Activated CD8-positive, alpha-beta memory T cell treated with anti-CD3 and anti-CD28 coated beads for 48 hours (primary cell): ENCODE measurements at places on chromosomes 1 and 21.

GRCh38 chr1:15028616-15029015, 124.9 kb upstream of the TMEM51 start:
- no peak for DNase-seq

- DNase-seq, result no peak
Observed at GRCh38 chr1:113207019-113207418, 134.0 kb downstream of the LRIG2 start.

GRCh38 chr1:161820914-161821313, 54.8 kb downstream of the ATF6 start:
- DNase-seq, result no peak

DNA sequence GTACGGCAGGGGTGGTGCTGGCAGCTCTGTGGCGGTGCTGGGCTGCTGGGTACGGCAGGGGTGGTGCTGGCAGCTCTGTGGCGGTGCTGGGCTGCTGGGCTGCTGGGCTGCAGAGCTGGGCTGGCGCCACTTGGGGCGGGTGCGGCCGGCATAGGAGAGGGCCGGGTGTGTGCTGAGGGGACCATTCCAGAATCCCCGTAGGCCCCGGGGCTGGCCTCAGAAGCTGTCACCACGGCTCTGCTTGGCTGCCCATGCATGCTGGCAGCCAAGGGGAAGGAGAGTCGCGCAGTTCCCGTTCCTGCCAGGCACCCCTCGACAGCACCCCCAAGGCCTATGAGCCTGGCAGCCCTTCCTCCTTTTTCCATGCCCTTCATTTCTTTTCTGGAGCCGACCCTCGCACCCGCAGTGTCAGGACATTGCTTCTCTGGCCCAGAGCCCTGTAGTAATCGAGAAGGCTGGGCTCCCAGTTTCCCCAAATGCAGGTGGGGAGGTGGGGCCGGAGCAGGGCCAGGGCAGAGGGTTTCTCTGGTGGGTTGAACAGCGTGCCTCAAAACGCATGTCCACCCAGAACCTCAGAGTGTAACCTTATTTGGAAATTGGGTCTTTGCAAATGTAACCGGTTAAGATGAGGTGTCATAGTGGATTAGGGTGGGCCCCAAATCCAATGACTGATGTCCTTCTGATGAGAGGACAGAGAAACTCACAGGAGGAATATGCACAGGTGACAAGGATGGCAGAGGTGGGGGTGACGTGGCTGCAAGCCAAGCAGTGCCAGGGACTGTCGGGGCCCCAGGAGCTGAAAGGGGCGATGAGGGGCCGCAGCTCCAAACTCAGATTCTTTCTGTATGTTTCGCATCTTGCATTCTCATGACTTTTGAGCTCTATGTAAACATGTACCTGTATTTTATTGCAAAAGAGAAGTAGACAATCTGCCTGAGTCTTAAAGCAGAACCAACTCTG, 71.0 kb upstream of the ACTRT2 start:
- DNase-seq, result no peak

DNA sequence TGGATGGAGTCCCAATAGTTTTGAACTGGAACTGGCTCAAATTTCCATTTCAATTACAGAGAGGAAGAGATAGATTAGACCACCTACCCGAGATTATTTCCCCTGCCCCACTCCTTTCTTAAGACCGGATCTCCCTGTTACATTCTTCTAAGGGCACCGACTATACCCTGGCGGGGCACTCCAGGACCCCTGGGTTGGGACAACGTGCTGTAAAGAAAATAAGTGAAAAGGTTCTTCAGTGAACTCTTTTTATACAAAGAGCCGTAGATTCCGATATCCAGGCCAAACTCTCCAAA, 6.7 kb downstream of the NR5A2 start:
- no peak for DNase-seq

DNA sequence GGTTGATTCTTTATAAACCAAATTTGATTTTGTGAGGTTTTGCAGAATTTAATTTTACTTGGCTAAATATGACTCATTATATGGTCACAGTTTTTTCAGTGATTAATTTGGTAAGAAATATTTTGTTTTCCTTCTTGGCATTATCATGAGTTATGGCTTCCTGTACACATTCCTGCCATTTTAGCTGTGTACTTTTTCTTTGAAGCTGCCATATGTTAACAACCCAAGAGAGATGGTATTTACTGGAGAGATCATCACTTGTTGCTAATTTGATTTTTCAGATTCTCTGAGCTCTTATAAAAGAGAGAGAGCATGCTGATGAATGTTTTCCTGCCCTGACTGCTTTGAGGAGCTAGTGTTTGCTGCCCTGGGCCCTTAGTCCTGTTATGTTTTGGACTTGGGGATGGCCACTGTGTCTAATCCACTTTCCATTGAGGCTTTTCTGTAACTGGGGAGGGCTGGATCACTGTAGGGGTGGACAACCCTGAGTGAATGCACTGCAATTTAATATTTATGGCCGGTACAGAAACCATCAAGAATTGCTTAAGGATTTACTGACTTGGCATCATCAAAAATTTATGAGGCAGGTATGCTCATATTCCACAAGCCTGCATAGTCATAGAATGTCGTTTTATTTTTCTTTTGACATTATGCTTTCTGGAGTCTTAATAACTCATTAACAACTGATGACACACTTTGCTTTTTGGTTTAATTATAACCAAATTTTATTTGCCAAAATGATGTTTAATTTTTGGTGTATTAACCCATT, 200.9 kb downstream of the DISC1 start:
- DNase-seq, result no peak

GRCh38 chr21:44498280-44499210, 41.5 kb downstream of the KRTAP10-1 start:
- no peak for DNase-seq

DNA sequence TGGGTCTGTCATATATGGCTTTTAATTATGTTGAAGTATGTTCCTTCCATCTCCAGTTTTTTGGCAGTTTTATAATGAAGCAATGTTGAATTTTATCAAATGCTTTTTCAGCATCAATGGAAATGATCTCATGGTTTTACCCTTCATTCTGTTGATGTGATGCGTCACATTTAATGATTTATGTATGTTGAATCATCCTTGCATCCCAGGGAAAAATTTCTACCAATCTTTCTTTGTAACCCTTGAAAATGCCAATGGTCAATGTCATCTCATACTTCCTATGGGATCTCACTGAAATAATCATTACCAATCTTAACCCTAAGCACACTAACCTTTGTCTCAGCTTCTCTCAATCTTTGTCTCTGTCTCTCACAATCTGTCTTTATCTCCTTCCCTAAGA, 1004.0 kb downstream of the KCNT2 start:
- no peak for DNase-seq

GRCh38 chr1:56688522-56689026, 43.5 kb downstream of the PRKAA2 start:
- no peak for DNase-seq

- DNase-seq, result no peak
Observed at GRCh38 chr1:1034439-1034781, 14.5 kb downstream of the AGRN start.

GRCh38 chr1:61097317-61097716, 15.0 kb downstream of the NFIA start:
- no peak for DNase-seq

DNA sequence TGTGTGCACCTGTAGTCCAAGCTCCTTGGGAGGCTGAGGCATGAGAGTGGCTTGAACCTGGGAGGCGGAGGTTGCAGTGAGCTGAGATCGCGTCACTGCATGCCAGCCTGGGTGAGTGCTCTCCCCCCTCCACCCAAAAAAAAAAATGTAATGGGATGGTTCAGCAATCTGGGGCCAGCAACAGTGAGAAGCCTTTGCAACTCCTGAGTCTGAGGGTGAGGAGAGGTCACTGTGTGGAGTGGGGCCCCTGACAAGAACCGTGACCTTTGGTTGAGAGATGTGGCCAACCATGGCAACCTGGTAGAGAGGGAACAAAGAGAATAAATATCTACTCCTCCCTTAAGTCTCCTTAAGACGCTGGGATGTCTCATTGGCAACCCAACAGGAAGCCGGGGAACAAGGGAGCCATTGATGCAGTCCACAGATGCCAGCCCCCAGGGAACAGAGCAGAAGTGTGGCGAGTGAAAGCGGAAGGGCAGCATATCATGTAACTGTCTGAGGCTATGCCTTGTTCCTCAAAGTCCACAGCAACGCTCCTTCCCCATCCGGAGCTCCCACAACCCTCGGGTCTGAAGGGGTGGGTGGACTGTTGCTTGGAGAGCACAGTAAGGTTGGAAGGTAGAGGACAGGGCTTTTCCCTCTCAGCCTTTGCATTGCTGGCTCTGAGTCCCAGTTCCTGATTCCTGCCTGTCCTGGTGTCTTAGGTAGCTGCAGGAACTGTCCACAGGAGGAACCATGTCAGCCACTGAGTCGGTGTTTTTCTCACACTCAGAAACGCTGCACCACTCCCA, 8.3 kb downstream of the TRNP1 start:
- no peak for DNase-seq

GRCh38 chr1:201517631-201518030, 10.7 kb upstream of the CSRP1 start:
- DNase-seq, result no peak

GRCh38 chr1:59310549-59311250, 13.8 kb downstream of the FGGY start:
- DNase-seq, result no peak

DNA sequence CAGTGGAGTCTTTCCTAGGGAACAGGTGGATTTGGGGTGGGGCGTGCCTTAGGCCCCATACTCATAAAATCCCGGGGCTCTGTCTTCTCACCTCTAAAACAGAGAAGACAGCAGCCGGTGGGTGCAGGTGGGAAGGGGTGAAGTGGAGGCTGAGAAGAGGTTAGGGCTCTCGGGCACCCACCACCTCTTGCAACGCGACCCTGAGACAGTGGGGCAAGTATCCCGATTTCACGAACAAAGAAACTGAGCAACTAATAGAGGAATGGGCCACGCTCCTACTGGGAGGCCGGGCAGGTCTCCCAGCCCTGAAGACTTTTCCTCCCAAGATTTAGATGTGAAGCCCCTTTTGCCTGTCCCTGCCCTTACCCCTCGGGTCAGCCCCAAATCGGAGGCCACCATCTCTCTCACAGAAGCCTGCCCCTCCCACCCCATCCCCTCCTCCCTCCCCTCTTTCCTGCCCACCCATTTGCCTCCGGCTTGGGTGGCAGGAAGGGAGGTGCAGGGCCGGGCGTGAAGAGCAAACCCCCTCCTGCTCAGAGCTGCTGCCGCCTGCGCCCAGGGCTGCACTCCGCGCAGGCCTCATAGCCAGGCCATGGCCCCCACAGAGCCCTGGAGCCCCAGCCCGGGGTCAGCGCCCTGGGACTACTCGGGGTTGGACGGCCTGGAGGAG, at the start of gene GPR25:
GPR25 (plus strand) TSS at position 536 of the 670 bp plus-strand sequence; CDS start at position 593, 57 bp downstream.
- no peak for DNase-seq

GRCh38 chr1:36576551-36577110, 93.9 kb upstream of the CSF3R start:
- DNase-seq, result no peak

- DNase-seq, result no peak
Observed at GRCh38 chr1:245234217-245235081, 79.7 kb downstream of the KIF26B start.

- DNase-seq, result no peak
Observed at GRCh38 chr21:31164713-31165694, 126.7 kb upstream of the KRTAP19-8 start.

- no peak for DNase-seq
Observed at GRCh38 chr1:244271691-244272308, 179.9 kb downstream of the ADSS2 start.

GRCh38 chr1:6511056-6511455, 19.6 kb upstream of the PLEKHG5 start:
- no peak for DNase-seq

GRCh38 chr1:93288558-93288957, 57.1 kb upstream of the DR1 start:
- no peak for DNase-seq

DNA sequence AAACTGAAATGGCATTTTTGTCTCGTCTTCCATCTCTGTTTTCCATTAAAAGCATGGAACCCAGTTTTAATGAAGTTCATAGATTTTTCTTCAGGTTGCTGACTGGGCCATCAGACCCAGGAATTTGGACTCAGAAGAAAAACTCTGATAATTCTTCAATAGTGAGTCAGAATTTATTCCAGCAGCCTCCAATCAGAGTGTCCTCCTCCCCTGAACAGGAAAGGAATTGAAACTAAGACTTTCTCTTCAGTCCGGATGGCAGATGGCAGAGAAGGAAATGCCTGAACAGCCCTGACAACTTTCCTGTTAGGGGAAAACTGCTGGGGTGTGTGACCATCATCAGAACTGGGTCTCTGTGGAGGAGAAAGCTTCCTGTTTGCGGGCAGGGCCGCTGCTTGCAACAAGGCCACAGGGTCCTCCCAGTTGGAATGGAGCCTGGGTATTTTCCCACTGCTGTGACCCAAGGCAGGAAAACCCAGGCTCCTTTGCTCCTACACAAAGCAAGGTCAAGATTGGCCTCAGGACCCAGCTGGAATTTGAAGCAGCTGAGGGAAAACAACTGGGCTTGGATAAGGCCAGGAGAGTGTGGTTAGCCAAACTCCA, 20.7 kb downstream of the CD34 start:
- DNase-seq, result no peak

- DNase-seq, result no peak
Observed at GRCh38 chr1:65497256-65497830, 76.9 kb downstream of the LEPR start.

DNA sequence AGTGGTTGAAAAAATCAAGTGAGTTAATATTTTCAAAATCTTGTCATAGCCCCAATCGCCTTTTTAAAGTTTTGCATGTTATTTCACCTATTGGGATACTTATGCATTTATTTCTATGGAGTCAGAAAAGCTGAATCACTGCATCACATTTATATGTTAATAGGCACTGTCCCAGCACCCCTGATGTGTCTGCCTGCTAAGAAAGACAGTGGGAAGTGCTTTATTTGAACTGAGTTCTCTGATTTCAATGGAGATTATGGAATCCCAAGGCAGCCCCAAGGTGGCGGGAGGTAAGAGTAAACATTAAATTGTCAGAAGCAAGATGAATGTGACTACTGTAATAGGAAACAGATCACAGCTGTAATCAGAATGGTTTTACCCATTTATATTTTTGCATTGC, 2225.7 kb downstream of the NCAM2 start:
- DNase-seq, result no peak

DNA sequence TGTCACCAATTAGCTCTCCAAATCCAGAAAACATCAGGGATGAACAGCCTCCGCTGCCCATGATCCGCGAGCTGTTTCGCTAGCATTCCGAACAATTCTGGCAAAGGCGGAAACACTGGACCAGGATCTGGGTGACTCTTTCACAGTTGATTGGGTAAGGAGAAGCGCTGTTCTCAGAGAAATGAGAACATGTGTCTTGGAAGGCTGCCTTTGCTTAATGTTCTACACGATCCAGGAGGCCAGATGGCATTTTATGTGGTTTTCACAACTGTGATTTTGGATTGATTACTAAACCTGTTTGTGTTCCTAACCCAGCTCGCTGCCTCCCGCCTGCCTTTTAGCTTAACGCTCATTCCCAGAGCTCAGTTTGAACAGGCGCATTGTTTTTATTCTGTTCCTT, 144.0 kb downstream of the KIF26B start:
- DNase-seq, result no peak

GRCh38 chr1:62198781-62199125, 4.1 kb downstream of the L1TD1 start:
- DNase-seq, result no peak

- no peak for DNase-seq
Observed at GRCh38 chr1:243234978-243235647, 20.0 kb downstream of the CEP170 start.

- peak; percentile 47 for DNase-seq
Observed at GRCh38 chr1:25549273-25550154, 6.1 kb downstream of the LDLRAP1 start.
